Left hindlimb (tissue), 1 donor: ENCODE measurements at places on chromosomes 5 and 9.
A peak's percentile ranks its signal among the peaks of the same experiment; 100 is the strongest.

DNA sequence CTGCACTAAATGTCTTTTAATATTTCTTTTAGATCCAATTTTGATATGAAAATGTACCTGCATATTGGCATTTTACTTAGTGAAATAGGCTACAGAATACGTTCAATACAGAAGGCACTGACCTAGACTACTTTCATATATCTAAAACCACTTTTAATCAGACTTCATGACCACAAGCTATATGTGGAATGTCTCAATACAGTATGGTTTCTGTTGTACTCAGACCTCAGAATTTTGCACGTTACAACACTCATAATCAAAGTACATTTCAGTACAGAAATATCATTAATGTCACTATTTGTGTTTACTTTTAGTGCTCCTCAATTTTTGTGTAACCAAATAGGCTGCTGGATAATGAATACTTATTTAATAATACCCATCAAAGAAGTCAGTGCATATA is 74.8 kb downstream of the MEF2C start:
- DNase-seq, result no peak

DNA sequence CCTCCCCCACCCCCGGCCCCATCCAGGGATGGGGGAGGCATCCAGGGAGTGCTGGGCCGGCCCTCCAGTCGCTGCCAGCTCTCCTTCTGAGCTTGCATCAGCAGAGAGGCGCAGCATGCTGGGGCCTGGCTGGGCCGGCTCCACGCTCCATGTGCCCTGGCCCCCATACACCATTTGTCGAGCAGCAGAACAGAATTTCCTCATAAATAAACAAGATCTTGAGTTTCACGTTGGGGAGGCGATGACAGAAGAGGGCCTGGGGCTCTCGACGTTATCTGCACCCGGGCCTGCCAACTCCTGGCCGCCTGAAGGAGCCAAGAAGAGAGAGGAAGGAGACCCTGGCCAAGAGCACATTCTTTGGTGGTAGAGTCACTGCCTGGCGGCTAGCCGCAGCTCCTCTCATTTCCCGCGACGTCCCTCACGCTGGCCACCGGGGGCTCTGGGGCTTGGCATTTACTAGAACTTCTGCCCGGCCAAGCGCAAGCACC is 177.0 kb downstream of the FGF18 start:
- peak; percentile 78 for DNase-seq

- DNase-seq, result no peak
These were observed 260.6 kb downstream of the PSAT1 start for GRCh38 chr9:78557540-78557939.

- no peak for DNase-seq
These were observed at the start of gene LCP2 for GRCh38 chr5:170297589-170298462. Gene LCP2, minus strand, starts transcription at chr5:170297777. Its CDS starts 166 bp downstream, at chr5:170297611.

- no peak for DNase-seq
These were observed 747.2 kb upstream of the ACO1 start for GRCh38 chr9:31637265-31637664.

- no peak for DNase-seq
These were observed 16.0 kb upstream of the JADE2 start for GRCh38 chr5:134509308-134510040.

GRCh38 chr9:86624630-86625029 is 270.4 kb upstream of the TUT7 start:
- no peak for DNase-seq

DNA sequence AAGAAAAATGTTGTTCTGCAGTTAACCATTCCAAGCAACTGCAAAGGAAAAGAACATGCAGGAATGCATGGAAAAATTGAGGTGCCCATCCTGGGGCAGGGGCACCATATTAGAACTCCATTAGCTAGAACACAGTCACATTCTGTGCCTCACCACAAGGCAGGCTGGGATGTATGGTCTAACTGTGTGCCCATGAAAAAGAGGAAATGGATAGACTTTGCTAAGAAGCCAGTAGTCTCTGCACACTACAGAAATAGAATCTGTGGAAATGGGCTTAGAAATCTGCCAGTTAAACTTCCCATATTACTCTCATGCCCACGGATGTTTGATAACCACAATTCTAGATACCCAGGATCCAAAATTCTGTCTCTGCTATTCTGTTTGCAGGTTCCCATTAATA is 423.8 kb upstream of the SMARCA2 start:
- DNase-seq, result no peak

- no peak for DNase-seq
These were observed 2269.4 kb upstream of the WWC1 start for GRCh38 chr5:166022065-166022464.

DNA sequence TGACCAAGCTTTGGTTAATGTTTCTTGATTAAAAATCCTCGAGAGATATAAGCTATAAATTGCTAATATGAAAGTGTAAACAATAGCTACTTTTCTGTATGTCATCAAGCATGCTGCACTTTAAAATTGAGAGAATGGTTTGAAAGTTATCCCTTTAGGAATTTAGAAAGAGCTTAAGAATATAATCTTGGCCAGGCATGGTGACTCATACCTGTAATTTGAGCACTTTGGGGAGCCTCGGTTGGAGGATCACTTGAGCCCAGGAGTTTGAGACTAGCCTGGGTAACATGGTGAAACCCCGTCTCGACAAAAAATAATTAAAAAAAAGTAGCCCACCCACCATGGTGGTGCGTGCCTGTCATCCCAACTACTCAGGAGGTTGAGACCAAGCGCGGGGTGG is 12.2 kb upstream of the MROH2B start:
- no peak for DNase-seq

DNA sequence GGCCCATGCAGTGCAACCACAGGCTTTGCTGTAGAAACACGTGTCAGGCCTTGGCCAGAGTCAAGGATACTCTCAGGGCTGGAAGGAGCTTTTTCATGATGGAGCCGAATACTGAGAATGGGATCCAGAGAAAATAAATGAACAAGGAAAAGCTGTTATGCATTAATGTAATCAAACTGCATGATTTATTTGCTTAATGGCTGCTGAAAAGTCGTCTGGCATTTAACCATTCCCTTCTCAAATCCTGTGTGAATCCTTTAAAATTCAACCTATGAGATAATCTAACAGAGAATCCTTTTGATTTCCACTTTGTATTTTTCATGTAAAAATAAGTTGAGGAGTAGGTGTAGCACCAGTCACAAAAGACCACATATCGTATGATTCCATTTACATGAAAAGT is 24.1 kb upstream of the GNA14 start:
- DNase-seq, result no peak

- no peak for DNase-seq
These were observed 12.2 kb downstream of the CEP72 start for GRCh38 chr5:624118-624950.

GRCh38 chr9:20252778-20253177 is 369.5 kb downstream of the MLLT3 start:
- no peak for DNase-seq

DNA sequence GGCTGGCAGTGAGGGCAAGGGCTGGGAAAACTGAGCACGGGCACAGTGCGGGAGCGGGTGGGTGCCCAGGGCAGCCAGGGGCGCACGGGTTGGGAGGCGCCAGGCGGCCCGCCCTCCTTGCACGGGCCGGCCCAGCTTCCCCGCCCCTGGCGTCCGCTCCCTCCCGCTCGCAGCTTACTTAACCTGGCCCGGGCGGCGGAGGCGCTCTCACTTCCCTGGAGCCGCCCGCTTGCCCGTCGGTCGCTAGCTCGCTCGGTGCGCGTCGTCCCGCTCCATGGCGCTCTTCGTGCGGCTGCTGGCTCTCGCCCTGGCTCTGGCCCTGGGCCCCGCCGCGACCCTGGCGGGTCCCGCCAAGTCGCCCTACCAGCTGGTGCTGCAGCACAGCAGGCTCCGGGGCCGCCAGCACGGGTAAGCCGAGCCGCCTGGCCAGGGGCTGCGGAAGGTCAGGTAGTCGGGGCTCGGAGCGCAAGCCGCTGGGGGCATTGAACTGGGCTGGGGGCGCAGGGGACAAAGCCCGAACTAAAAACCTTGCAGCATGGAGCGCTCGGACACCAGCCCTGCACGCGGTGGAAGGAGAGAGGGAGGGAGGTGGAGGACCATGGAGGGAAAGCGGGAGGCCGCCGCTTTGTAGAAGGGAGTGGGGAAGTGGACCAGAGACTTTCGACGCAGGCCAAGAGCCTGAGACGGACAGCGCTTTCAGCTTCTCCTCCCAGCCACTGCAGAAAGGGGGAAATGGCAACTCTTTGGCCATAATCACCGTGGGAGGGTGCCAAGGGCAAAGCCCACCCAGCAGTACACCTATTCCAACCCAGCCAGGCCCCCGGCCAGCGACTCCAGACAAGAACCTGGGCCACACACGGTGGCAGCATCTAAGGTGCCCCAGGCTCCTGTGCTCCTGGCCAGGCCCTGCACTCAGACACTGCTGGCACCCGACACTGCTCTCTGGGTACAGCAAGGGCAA is at the start of gene TGFBI:
Gene TGFBI (plus strand): TSS at position 207 of the 961 bp plus-strand sequence. CDS start 68 bp downstream, at position 275.
- peak; percentile 79 for DNase-seq

- DNase-seq, result no peak
These were observed 362.8 kb downstream of the SEMA5A start for GRCh38 chr5:9182899-9183695.

DNA sequence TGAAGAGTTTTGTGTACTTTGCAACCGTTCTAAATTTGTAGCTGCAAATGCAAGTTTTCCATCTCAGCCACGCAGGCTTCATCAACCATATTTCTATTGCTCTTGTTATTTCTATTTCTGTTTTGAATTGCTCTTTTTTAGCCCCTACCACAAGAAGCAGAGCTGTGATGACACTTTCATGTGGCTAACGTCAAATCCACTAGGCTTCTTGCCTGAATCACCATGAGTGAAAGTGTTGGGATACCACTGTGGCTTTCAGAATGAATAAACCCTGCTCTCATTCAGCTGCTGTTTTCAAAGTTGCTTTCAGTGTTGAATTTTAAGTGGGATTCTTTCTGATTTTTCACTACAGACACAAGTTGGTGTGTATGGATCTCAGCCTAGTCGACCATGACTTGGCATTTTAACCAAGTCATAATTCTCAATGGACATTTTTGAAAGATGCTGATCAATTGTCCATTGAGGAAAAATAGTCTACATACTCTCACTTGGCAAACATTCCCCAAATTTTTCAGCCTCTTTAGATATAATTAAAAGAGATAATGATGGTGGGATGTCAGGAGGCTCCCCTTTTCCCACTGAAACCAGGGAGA is 41.0 kb upstream of the MTAP start:
- DNase-seq, result no peak

- no peak for DNase-seq
These were observed 45.2 kb downstream of the CYSTM1 start for GRCh38 chr5:140220032-140220697.

- DNase-seq, result no peak
These were observed 41.3 kb upstream of the CACNA1B start for GRCh38 chr9:137836151-137836830.

- DNase-seq, result no peak
These were observed 66.4 kb downstream of the IL31RA start for GRCh38 chr5:55917402-55918086.

DNA sequence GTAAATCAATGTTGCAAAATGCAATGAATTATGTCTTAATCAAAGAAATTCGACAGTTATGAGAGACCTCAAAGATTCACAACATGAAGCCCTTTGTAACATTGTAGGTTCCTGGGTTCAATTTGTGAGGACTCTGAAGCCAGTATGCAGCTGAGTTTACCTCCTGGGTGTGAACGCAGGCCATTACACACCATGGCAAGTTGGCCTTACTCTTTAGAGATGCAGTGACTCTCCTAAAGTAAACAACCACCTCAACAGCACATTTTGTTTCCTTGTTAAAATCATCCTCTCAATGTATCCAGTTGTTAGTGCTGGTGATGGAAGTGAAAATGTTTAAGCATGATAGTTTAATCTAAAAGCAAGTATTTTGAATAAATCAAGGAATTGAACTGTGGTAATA is 73.8 kb downstream of the JAKMIP2 start:
- no peak for DNase-seq

DNA sequence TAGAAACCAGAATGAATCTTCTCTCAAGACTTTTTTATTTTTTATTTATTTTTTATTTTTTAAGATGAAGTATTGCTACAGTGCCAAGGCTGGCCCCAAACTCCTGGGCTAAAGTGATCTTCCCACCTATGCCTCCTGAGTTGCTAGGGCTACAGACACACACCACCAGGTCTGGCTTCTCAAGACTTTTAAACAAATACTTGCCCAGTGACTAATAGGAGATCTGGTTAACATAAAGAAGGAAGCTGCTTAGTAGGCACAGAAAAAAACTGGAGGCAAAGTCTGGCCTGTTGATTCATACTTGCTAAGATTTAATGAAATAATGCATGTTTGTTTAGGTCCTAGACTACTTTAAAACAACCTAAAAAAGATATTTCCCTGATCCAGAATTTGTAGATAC is 43.8 kb downstream of the SLC38A9 start:
- DNase-seq, result no peak
